ENCODE measurements at places on chromosomes 16 and 17.

- peak; percentile 91 for DNase-seq
Measured at GRCh38 chr16:11224894-11225676, 30.9 kb downstream of the SOCS1 start.

- DNase-seq: no peak
Measured at GRCh38 chr17:683040-683439, 31.6 kb downstream of the VPS53 start.

- DNase-seq: no peak
Measured at GRCh38 chr17:28364665-28365363, at the start of gene SEBOX. TSS of gene SEBOX (minus strand) at chr17:28365199. CDS start at chr17:28365151, 48 bp downstream.

GRCh38 chr16:1667271-1667670 is 10.8 kb upstream of the JPT2 start:
- no peak for DNase-seq

DNA sequence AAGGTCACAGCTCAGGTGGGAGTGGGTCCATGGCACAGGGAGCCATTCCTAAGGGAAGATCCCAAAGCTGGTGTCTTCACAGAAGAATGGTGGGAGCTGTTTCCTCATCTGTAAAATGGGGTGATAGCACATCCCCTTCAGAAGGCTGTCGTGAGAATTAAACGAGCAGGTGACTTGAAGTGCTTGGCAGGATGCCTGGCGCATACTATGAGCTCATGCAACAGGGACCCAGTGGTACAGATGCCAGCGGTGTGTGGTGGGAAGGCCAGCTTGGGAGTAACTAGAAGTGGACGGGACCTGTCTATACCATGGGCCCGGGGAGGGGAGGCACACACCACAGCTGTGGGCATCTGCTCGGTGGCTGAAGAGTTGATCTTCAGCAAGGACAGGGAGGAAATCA is 189.3 kb upstream of the TNRC6C start:
- no peak for DNase-seq

GRCh38 chr16:57131351-57131970 is 39.1 kb downstream of the CPNE2 start:
- no peak for DNase-seq

DNA sequence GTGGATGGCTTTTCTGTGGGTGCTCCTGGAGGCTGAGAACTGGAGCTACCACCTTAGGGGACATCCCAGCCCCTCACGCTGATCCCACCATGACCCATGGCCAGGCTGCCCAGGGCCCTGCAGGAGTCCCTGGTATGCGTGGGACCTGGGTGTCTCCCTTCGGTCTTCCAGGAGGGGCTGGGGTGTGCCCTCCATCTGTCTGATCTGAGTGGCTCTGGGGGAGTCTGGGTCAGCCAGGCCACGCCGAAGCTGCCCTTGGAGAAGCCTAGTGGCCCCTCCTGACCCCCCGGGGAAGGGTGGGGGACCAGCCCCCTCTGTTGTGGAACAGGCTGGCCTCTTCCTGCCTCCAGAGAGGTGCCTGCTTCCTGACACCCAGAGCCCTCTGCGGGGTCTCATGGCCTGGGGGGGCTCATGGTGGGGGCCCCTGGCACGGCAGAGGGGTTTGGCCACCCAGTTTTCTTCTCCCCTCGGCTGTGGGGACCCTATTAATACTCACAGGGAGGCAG is 10.7 kb downstream of the BAIAP2 start:
- no peak for DNase-seq

GRCh38 chr17:58360296-58361063 is 8.5 kb upstream of the SUPT4H1 start:
- no peak for DNase-seq

DNA sequence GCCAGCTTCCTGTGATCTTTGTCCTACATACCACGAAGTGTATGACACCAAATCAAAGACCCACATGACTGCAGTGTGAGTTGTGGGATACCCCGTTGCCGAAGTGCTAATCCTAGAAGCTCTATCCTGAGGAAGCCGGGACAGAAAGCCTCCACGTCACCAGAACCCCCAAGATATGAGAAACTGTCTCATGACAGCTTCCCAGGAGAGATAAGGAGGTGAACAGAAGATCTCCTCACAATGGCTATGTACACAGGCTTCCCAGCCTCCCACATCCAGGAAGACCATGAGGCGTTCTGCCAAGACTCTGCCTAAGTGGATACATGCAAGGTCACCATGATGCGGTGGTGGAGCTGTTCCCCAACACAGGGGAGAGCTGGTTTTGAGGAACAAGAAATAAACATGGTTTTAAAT is 37.1 kb downstream of the TRIM25 start:
- DNase-seq: no peak

GRCh38 chr16:79202977-79203376 is 397.6 kb downstream of the MAF start:
- no peak for DNase-seq

Data from stimulated activated CD8-positive, alpha-beta memory T cell treated with anti-CD3 and anti-CD28 coated beads, Interleukin-4, amount 100 ng/mL, for 48 hours (primary cell).